ENCODE measurements at places on chromosomes 7 and 10.

GRCh38 chr10:76337641-76338040 is 906.2 kb downstream of the LRMDA start:
- no peak for DNase-seq

GRCh38 chr7:119571666-119572065 is 701.3 kb upstream of the KCND2 start:
- DNase-seq, result no peak

DNA sequence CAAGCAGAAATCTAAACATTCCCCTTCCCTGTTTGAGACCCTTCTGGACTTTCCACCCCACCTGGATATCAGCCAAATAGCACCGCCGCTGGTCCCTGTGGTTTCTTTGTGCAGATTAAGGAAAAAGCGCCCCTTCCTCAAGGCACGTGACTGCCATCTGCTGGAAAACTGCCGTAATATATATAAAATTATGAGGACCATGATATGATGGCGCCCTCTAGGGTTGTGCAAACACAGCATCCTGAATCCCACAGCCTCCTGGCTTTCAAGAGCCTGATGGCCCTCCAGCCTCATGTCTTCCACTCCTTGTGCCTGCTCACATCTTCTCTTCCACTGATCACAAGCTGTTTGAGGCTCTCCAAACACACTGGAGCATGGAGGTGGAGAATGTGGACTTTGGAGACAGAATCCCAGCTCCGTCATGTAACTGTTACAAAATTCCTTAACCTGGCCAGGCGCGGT is 121.3 kb downstream of the MYL10 start:
- peak; percentile 38 for DNase-seq

DNA sequence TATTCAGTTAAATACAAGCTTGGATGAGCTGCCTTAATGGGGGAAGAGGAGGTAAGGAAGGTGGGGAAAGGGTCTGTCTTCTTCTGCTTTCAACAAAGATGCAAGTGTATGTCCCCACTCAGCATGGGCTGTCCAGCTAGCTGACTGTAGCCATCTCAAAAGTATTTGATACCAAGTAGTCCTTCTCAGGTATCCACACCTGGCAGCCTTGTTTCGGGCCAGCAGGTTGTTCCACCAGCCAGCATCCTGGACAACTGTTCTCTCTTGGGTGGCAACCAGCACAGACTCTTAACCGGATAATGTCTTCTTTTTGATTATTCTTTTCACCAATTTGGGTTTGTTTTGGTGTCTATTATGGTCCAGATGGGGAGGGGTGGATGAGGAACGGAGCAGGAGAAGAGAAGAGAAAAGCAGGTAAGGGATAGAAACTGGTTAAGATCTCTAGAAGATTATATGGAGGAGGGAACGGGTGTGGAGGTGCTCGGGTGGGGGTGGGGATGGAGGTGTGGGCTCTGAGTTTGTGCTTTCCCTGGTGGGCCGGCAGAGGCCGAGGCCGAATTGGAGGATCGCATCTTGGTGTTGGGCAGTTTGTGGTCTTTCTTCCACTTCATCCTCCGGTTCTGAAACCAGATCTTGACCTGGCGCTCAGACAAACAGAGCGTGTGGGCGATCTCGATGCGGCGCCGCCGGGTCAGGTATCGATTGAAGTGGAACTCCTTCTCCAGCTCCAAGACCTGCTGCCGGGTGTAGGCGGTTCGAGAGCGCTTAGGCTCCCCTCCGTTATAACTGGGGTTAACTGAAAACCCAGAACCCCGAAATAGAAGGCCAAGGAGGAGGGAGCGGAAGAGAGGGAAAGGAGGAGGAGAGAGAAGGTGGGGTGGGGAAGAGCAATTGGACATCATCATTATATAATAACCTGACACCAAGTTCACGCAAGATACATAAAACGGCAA is 1.5 kb downstream of the HOXA4 start:
- no peak for DNase-seq

- no peak for DNase-seq
Measured at GRCh38 chr7:27750316-27750715, 10.4 kb downstream of the TAX1BP1 start.

DNA sequence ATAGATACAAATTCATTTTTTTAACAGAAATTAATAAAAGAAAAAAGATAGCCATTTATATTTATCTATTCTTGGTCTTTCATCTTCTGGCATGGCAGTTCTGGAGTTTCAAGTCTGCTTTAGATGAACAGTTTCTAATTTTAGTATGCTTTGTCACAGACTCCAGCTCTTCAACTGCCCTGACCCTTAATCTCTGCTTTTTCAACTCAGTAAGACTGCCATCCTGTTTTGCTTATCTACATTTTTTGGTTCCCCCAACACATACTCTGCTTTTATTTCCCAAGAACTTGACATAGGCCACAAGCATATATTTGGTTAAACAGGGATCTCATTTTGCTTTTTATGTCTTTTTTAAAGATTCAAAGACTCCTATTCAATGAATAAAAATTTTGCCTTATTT is 309.3 kb upstream of the KCND2 start:
- no peak for DNase-seq

DNA sequence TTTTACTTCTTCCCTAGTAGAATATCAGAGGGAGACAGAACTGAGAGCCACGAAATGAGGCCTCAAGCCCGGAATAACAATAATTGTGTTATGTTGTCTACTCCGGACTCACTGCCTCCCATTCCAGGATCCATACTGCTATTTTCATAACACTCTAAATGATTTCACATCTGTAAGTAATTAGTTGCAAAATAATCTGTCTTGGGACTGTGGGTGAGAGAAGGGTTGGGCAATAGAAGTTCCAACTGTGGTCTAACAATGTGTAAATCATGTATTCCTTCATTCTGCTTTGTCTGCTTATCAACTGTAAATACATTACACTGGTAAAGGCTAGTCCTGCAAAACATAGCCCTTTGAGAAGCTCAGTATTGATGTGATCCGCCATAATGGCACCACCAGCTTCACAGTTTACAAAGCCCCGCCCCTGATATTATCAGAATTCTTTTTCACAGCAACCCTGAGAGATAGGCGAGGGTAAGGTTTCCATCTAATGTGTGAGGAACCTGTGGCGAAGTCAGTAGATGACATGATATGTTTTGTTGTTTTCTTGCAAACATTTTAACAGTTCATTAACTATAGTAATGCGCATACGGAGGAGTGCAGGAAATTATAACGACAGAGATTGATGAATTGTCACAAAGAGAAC is 265.7 kb upstream of the BMPER start:
- no peak for DNase-seq

- DNase-seq, result no peak
Measured at GRCh38 chr10:76879116-76879913, 758.3 kb downstream of the KCNMA1 start.

DNA sequence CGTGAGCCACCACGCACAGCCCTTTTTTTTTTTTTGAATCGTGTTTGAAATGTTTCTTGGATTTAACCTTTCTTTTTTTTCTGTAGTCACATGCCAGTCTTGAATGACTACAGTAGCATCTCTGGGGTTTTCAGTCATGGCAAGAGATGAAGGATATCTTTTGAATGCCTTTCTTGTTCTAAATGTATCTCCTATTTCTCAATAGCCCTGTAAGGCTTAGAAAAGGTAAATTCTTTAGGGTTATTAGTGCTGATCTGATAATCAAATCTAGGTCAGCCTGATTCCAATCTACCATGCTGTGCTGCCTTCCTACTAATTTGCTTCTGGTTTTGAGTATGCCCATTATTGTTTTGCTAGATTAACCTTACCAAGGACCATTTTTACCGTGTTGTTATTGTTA is 70.2 kb downstream of the TAX1BP1 start:
- no peak for DNase-seq

GRCh38 chr10:69505636-69506318 is 54.5 kb downstream of the TSPAN15 start:
- DNase-seq, result peak; percentile 1

GRCh38 chr7:5578495-5578894 is 154.9 kb upstream of the TNRC18 start:
- no peak for DNase-seq

GRCh38 chr10:61029411-61029810 is 85.4 kb upstream of the RHOBTB1 start:
- no peak for DNase-seq

DNA sequence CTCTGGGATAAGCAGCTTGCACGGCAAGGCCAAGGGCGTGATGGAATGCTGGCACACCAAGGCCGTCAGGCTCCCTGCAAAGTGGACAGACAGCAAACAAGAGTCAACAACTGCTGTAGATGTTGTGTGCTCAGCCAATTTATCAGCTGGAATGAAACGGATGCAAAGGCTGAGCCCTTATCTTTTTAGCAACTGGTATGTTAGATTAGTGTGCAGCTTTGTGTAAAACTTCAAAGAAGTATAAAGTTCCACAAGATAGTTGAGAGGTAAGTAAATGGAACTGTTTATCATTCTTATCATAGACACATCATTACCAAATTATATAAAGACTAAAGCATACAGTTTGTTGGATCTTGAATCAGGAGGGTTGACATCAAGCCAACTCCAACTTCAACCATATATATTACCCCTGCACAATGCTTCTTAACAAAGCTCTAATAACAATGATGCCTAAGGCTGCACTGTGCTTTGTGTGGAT is 289.0 kb downstream of the TNS3 start:
- no peak for DNase-seq

DNA sequence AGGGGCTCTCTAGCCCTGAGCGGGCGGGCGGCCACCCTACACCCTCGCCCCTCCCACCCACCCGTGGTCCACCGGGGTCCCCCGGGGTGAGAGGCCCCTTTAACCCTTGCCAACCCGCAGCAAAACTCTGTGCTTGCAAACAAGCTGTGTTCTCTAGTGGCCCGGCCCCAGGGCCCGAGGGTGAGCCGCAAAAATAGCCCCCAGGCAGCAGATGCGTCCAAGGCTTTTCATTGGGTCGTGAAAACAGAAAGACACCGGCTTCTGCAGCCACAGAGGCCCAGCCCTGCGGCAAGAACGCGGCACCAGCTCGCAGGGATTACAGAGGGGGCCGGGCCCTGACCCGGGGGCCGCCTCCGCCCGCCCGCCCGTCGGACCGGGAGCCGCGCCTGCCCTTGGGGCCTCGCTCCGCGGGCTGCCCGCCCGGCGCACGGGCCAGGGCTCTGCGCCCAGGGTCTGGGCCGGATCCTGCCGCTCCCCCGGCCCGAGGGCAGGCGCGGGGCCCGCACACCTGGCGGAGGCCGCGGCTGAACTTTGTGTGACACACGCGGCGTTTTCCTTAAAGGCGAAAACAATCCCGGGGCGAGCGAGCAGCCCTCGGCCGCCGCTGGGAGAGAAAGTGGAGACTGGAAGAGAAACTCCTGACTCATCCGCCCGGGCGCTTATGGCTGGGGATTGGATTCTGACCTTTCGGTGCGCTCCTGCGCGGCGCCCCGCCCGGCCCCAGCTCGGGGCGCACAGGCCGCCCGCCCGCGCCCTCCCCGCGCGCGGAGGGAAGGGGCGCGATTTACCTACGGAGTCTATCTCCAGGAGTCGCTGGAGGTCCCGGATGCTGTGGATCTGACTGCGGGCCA is 2.8 kb downstream of the PDGFA start:
- DNase-seq, result no peak

- DNase-seq, result no peak
Measured at GRCh38 chr10:112395809-112396530, 22.1 kb downstream of the ACSL5 start.

DNA sequence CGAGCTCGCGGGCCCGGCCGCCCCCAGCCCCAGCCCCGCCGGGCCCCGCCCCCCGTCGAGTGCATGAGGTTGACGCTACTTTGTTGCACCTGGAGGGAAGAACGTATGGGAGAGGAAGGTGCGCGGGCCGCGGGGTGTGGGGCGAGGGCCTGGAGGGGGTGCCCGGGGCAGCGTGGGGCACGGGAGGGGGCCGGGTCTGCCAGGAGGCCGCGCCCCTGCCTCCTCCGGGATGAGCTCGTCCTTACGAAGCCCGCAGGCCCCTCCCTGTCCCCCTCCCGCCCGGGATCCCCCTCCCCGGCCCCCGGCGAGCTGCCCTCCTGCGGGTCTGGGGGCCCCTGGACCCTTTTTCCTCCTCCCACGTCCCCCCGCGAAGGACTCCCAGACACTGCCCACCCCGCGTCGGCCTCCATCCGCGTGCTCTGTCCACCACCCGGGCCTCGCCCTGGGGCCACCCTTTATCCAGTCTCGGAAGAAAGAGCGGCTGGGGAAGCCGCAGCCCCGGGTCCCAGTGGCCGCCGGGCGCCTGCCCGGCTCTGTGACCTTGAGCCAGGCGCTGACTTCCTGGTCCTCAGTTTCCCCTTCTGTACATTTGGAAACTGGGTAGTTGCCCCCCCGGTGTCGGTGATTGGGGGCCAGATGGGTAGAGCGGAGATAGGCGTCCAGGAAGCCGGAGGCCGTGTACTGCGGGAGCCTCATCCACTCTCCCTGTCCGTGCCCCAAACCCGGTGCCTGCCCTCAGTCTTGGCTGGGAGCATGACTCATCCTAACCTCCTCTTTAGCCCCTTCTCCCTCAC is 521 bp downstream of the LIMK1 start:
- no peak for DNase-seq

- no peak for DNase-seq
Measured at GRCh38 chr10:43196981-43197833, 59.0 kb downstream of the CSGALNACT2 start.

- DNase-seq, result no peak
Measured at GRCh38 chr7:137925091-137925490, 76.8 kb downstream of the CREB3L2 start.

DNA sequence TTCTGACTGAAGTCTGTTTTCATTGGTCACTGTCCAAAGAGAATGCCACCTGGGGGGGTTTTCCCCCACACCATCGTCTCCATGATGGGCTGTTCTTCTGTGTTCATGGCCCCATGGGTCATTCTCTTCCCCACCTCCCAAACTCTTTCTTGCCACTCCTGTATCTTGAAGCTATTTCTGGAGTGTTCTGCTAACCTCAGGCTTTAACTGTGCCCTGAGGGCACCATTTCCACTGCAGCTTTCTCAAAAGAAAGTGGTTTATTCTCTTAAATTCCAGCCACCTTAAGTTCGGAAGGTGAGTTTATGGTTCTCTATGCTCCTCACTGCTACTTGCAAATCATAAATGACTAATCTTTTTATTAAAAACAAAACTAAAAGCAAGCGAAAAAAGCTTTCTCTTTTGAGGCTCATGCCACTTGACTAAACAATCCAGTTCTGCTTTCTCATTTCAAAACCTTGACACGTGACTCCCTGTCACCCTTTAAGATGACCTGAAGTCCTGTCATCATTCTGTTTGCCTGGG is 7.4 kb upstream of the APBB1IP start:
- DNase-seq, result peak; percentile 48

DNA sequence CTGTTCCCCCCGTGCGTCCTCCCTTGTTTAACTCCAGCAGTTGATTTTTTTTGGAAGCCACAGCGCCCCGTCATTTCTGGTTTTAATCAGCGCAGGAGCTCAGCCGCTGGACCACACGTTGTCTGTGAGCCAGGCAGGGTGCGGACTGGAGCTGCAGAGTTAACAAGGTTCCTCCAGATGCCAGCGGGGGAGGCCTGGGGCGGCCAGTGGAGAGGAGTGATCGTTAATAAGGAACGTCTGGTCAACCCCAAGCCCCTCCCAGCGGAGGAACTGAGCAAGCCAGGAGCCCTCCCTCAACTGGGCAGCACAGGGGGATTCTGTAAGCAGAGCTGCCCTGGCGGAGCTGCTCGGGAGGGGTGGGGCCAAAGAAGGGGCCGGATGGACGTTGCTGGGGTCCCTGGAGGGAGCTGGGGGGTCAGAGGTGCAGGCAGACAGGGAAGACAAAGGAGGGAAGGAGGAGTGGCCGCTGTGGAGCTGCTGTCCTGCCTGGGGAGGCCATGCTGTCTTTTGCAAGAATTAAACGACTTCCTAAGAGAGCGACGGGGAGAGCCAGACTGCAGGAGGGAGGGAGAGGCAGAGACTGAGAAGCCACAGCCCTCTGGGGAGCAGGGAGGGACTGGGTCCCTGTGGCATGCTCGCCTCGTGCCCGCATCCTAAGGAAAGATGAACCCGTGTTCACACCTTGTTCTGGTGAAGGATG is 537.1 kb upstream of the FOXK1 start:
- no peak for DNase-seq

Measured in Ammon's horn (tissue), 1 donor.